Thoracic aorta (tissue), 2 donors: ENCODE measurements at places on chromosomes 12 and 14. TPM values are rescaled to one million over a fixed set of nuclear protein-coding genes. Genes with fewer than 3 reads are reported as not detected.

TTC9 gene
- total RNA-seq = 4.7 TPM

ACVRL1 gene
- total RNA-seq = 81.4 TPM

LMO3 gene
- 49.5 TPM for total RNA-seq

VDR gene
- total RNA-seq = 10.3 TPM

RFX4 gene
- total RNA-seq = not detected

WDHD1 gene
- total RNA-seq = 0.14 TPM

CCNT1 gene
- 20.3 TPM for total RNA-seq

TAS2R8 gene
- not detected for total RNA-seq

DNA sequence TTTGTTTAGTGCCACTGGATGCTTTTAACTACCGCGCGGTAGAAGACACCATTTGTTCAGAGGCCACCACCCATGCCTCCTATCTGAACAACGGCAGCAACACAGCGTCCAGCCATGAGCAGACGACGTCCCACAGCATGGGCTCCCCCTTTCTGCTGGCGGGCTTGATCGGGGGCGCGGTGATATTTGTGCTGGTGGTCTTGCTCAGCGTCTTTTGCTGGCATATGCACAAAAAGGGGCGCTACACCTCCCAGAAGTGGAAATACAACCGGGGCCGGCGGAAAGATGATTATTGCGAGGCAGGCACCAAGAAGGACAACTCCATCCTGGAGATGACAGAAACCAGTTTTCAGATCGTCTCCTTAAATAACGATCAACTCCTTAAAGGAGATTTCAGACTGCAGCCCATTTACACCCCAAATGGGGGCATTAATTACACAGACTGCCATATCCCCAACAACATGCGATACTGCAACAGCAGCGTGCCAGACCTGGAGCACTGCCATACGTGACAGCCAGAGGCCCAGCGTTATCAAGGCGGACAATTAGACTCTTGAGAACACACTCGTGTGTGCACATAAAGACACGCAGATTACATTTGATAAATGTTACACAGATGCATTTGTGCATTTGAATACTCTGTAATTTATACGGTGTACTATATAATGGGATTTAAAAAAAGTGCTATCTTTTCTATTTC is 93.2 kb downstream of the FLRT2 start:
- no peaks in the 10 kb centered on the region for H3K36me3 ChIP-seq
- H3K27me3 ChIP-seq = no peaks in the 10 kb centered on the region
- H3K4me3 ChIP-seq = no peak overlapping the region
- H3K4me1 ChIP-seq = no peaks in the 10 kb centered on the region
- H3K27ac ChIP-seq = no peak overlapping the region

GRCh38 chr12:47773062-47773857 is at the start of gene SLC48A1:
TSS of gene SLC48A1 (plus strand) at chr12:47773238. CDS start at chr12:47773305, 67 bp downstream.
- no peaks in the 10 kb centered on the region for H3K36me3 ChIP-seq
- peak within 1 kb of the TSS; percentile 95 for H3K4me3 ChIP-seq
- no peak for DNase-seq
- no peaks in the 10 kb centered on the region for H3K27me3 ChIP-seq
- H3K4me1 ChIP-seq = peaks cover 45% of the 10 kb centered on the region
- H3K27ac ChIP-seq = peak within 1 kb of the TSS; percentile 81

GRCh38 chr12:67202011-67202677 is 67.0 kb upstream of the CAND1 start:
- no peaks in the 10 kb centered on the region for H3K27me3 ChIP-seq
- H3K4me1 ChIP-seq = no peaks in the 10 kb centered on the region
- DNase-seq = no peak
- H3K4me3 ChIP-seq = no peak overlapping the region
- no peak overlapping the region for H3K27ac ChIP-seq

DNA sequence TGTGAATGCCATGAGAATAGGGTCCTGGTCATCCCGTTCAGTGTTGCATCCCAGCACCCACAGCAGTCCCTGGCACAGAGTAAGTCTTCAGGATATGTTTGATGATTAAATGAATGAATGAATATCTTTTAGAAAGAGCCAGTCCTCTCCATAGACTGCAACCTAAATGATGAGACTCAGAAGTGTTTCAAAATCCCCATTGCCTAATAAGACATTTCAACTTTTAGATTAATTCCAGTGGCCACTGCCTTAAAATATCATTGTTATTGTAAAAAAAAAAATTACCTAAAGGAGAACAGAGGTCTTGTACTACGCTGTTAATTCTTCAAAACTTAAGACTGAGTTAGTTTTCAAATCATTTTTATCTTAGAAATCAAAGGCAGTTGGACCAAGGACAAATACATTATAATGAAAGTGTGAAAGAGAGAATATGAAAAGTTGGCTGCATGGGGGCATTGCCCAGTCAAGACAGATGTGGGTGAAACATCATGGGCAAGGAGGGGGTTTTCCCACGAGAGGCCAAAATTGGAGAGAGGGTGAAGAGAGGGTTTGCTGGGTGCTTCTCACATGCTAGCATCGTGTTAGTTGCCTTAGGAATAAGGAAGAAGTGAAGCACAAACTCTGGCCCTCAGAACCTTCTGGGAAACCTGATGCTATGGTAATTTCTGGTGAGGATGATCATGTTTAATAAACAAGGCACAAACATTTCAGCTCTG is 26.3 kb upstream of the CPM start:
- H3K27ac ChIP-seq = no peak overlapping the region
- DNase-seq = no peak
- no peaks in the 10 kb centered on the region for H3K27me3 ChIP-seq

GRCh38 chr12:45660330-45660729 is 69.2 kb upstream of the ARID2 start:
- no peaks in the 10 kb centered on the region for H3K4me1 ChIP-seq
- H3K36me3 ChIP-seq = no peaks in the 10 kb centered on the region
- H3K27ac ChIP-seq = no peak overlapping the region
- H3K27me3 ChIP-seq = no peaks in the 10 kb centered on the region
- H3K4me3 ChIP-seq = no peak overlapping the region

DNA sequence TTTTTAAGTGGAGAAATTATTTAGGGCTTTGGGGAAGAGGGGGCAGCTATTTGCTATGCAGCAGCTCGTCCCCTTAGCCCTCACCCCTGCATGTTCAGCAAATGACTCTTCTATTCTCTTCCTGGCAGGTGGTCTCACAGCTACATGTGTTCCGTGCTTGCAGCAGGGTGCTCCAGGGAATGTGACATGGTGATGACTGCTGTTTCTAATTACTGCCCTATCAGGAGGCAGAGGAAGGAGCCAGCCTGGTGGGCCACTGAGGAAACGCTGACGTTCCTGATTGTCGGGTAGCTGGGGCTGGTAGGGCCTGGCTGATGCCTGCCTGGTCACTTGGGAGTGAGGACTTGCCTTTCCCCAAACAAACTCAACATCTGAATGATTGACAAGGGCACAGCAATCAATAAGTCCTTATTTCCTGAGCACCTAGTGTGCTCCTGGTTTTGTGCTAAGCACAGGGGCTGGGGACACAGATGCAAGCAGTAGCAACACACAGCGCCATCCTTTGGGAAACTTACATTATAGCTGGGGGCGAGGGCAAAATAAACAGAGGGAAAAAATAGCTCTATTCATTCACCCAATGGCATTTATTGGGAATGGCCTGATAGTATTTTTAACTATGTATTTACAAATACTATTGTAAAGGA is 377.8 kb downstream of the FUT8 start:
- no peak overlapping the region for H3K4me3 ChIP-seq
- no peaks in the 10 kb centered on the region for H3K36me3 ChIP-seq
- no peaks in the 10 kb centered on the region for H3K27me3 ChIP-seq
- DNase-seq = no peak

- H3K4me1 ChIP-seq = no peaks in the 10 kb centered on the region
- H3K27ac ChIP-seq = no peak overlapping the region
- H3K4me3 ChIP-seq = no peak overlapping the region
- no peak for DNase-seq
- H3K36me3 ChIP-seq = no peaks in the 10 kb centered on the region
These were observed 1766.9 kb upstream of the SEL1L start for GRCh38 chr14:83300476-83301064.

DNA sequence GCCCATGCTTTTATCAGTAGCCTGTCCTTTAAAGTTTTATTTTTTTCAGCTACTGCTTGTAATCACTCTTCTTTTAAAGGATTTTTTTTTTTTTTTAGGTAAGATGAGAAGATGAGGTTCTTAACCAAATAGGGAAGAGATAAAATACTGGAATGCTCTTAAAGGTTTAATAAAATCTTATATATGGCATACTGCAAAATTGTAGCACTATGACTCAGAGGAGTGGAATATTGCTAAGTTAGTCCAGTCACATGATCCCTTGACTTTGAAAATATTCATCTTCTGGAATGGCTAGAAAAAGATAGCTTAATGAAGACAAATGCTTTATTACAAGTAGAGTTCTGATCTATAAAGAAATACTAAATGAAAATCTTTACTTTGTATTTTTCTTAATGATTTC is 116.6 kb downstream of the NAV3 start:
- peaks cover 6% of the 10 kb centered on the region for H3K4me1 ChIP-seq
- H3K36me3 ChIP-seq = no peaks in the 10 kb centered on the region
- H3K27ac ChIP-seq = no peak overlapping the region
- no peaks in the 10 kb centered on the region for H3K27me3 ChIP-seq

DNA sequence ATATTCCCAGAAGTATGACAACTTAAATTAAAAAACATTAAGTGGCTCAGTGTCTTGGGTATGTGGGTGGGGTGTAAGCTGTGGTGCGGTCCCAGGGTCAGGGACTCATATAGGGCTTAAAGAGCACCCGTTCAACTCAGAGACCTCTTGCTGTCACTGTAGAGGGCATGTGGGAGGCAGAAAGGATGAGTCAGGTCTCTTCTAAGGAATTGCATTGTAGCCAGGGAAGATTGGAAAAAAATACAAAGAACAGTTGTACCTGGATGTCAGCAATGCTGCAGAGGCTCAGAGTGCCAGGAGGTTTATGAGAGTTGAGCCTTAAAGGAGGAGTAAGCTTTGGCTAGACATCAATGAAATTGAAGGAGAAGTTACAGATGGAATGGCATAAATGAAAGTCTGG is 104.1 kb downstream of the MYRFL start:
- no peaks in the 10 kb centered on the region for H3K27me3 ChIP-seq
- H3K4me1 ChIP-seq = no peaks in the 10 kb centered on the region
- DNase-seq = no peak
- H3K4me3 ChIP-seq = no peak overlapping the region
- H3K36me3 ChIP-seq = no peaks in the 10 kb centered on the region

DNA sequence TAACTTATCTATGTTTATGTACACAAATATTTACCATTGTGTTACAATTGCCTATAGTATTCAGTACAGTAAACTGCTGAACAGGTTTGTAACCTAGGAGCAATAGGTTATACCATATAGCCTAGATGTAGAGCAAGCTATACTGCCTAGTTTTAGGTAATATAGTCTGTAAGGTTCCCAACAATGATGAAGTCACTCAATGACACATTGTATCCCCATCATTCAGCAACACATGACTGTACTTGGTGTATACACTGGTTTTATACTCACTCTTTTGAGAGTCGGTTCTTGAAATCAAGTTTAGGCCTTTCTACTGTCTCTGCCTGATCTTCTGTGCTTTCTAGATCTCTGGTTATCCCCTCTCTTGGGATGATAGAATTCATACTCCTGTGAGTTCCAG is 5.5 kb downstream of the RNASE1 start:
- no peaks in the 10 kb centered on the region for H3K27me3 ChIP-seq
- H3K4me3 ChIP-seq = no peak overlapping the region
- H3K27ac ChIP-seq = no peak overlapping the region
- no peaks in the 10 kb centered on the region for H3K36me3 ChIP-seq

GRCh38 chr12:74985986-74986319 is 223.7 kb downstream of the KCNC2 start:
- no peaks in the 10 kb centered on the region for H3K27me3 ChIP-seq
- H3K27ac ChIP-seq = no peak overlapping the region
- DNase-seq = no peak
- H3K4me3 ChIP-seq = no peak overlapping the region

DNA sequence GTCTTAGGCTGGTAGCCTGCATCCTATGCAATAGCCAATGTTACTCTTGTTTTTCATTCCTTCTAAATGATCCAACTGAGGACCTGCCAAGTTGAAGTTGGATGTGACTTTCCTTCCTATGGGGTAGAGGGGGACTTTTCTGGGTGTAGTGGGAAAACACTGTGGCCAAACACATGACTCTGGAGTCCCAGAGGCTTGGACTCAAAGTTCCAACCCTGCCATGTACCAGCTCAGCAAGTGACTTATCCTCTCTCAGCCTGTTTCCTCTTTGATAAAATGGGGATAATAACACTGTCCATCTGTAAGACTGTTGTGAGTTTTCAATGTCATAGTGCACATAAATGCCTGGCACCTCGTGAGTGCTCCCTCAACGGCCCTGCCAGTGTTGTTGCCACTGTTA is 97.0 kb downstream of the ZFP36L1 start:
- H3K27me3 ChIP-seq = no peaks in the 10 kb centered on the region
- H3K4me1 ChIP-seq = peaks cover 16% of the 10 kb centered on the region
- H3K36me3 ChIP-seq = no peaks in the 10 kb centered on the region
- H3K4me3 ChIP-seq = no peak overlapping the region

- no peaks in the 10 kb centered on the region for H3K36me3 ChIP-seq
- H3K27ac ChIP-seq = no peak overlapping the region
- H3K4me1 ChIP-seq = no peaks in the 10 kb centered on the region
- no peaks in the 10 kb centered on the region for H3K27me3 ChIP-seq
- DNase-seq = no peak
These were observed 77.4 kb downstream of the LLPH start for GRCh38 chr12:66052988-66053615.

DNA sequence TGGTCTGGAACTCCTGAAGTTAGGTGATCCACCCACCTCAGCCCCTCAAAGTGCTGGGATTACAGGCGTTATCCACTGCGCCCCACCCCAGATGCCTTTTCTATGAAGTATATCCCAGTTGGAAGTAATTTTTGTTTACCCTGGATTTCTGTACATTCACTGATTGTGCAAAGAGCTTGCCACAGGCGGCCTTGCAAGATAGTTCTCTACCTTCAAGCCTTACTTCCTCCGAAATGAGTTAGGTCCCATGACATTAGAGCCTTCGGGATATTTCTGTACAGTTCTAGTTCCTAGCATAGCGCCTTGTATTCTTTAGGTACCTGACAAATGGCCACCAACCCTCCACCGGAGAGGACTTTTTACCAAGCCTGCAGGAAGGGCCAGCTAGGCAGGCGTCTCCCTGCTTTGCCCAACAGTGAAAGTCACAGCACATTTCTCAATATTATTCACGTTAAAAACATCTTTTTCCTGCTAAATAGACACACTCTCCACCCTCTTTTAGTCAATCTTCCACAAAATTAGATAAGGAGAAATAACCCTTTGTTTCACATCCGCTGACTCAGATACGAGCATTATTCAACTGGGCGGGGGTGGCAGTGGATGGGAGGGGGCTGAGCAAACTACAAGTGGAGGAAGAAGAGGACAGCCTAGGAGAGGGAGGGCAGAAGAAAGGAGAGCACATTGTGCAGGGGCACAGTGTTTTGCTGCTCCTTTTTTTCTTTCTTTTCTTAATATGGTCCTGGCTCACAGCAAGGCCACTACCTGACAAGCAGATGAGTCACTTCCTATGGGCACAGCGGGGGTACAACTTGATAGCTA is 40.0 kb upstream of the CAPRIN2 start:
- peak overlapping the region; percentile 81 for H3K27ac ChIP-seq
- H3K27me3 ChIP-seq = no peaks in the 10 kb centered on the region
- peaks cover 18% of the 10 kb centered on the region for H3K4me1 ChIP-seq
- no peaks in the 10 kb centered on the region for H3K36me3 ChIP-seq

DNA sequence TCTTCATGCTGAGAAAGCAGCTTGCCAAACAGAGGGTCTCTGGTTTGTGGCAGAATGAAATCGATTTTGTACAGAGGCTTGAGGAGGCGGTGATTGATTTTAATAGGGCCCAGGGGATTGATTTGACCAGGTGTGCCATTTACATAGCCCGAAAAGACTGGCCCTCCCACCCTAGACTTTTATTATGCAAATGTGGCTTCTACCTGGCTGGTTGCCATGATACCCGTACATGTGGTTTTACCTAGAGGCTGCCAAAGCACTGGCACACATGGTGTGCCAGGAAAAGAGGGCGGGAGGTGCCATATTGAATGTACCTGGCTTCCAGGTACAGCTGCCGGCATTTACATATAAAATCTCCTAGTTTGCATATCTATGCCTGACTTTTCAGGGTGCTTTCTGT is 18.0 kb upstream of the GUCY2C start:
- no peaks in the 10 kb centered on the region for H3K36me3 ChIP-seq
- H3K4me3 ChIP-seq = no peak overlapping the region
- H3K27ac ChIP-seq = no peak overlapping the region
- no peaks in the 10 kb centered on the region for H3K4me1 ChIP-seq
